ENCODE measurements at places on chromosomes 16 and 17. TPM values are rescaled to one million over a fixed set of nuclear protein-coding genes. Genes with fewer than 3 reads are reported as not detected.

DNA sequence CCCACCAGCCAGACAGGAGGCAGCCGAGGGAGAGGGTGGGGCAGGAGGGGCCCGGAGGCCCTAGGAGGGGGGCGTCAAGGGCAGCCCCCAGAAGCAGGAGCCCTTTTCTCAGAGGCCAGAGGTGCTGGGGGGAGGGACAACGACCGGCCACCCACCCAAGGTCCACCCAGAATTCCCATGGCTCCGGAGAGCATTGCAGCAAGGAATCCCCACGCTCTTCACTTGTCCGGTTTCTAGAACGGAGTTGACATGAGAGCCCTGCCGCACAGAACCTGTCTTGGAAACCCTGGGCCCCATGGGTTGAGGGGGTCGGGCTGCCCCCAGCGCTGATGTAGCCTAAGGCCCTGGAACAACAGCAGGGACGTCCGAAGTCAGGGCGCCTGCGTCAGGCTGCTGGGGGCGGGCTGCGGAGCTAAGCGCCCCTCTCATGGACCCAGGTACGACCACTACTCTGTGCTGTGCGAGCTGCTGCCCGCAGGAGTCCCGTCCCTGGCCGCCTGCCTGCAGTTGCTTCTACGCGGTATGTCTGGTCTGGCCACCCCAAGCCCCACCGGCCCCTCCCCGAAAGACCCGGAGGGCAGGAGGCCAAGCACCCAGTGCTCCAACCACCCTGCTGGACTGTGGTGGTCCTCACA lies 11.2 kb downstream of the CYBC1 start:
- no peak for DNase-seq

- no peak for DNase-seq
These were observed 95.4 kb downstream of the UTP18 start for GRCh38 chr17:51355441-51356410.

GRCh38 chr16:84720177-84720579 lies 20.4 kb downstream of the USP10 start:
- DNase-seq: no peak

- DNase-seq: no peak
These were observed 1.3 kb downstream of the SLC2A4 start for GRCh38 chr17:7282752-7283321.

GRCh38 chr16:70653406-70653805 lies 7.0 kb downstream of the IL34 start:
- DNase-seq: no peak

- DNase-seq: no peak
These were observed 54.0 kb downstream of the AKAP1 start for GRCh38 chr17:57138956-57139576.

DNA sequence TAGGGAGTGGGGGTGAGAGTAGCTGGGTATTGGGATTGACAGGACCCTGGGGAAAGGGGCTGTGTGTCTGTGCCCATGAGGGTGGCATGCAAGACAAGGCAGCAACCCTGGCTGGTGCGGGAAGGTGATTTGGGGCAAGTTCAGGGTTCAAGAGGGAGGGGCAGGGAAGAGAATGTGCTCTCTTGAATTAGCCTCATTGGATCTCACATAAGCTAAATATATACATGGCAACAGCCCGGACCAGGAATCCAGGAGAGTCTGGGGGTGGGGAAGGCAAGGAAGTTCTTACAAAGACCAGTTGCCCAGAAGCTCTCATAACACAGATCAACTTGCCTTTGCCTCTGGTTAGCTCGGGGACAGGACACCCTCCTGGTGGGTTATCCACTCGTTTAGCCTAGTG lies 73.3 kb downstream of the IRX3 start:
- DNase-seq: no peak

GRCh38 chr17:62641951-62642350 lies 14.5 kb downstream of the MRC2 start:
- no peak for DNase-seq

- DNase-seq: no peak
These were observed 8.9 kb downstream of the LDAF1 start for GRCh38 chr16:21167360-21167759.

DNA sequence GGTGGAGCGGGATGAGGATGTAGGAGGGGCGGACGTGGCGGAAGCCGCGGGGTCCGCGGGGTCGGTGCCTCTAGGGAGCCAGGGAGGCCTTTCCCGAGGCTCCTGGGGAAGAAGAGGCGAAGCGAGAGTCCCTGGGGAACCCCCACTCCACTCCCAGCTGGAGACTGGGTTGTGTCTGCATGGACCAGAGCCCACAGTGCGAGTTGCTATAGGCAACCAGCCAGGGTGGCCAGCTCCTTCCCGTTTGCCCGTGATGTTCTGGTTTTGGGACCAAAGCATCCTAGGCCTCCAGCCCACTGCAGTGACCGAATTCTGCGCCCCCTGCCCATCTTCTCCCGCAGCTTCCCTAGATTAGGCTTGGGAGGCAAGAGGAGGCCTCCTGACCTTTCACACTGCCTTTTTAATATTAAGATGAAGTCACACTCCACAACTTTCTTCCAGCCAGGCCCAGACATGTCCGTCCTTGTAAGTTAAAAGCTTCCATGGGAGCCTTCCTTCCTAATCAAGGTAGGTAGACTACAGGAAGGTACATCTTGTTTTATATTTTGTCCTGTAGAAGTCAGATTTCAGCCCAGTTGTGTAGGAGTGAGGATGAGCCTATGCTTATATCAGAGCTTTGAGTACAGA lies 469 bp downstream of the AMZ2 start:
- no peak for DNase-seq

GRCh38 chr17:34692920-34693319 lies 113.5 kb downstream of the TMEM132E start:
- DNase-seq: no peak

- DNase-seq: no peak
These were observed 857 bp downstream of the TMC8 start for GRCh38 chr17:78131172-78132083.

GRCh38 chr17:16314859-16315258 lies 38.4 kb downstream of the CENPV start:
- DNase-seq: no peak

DNA sequence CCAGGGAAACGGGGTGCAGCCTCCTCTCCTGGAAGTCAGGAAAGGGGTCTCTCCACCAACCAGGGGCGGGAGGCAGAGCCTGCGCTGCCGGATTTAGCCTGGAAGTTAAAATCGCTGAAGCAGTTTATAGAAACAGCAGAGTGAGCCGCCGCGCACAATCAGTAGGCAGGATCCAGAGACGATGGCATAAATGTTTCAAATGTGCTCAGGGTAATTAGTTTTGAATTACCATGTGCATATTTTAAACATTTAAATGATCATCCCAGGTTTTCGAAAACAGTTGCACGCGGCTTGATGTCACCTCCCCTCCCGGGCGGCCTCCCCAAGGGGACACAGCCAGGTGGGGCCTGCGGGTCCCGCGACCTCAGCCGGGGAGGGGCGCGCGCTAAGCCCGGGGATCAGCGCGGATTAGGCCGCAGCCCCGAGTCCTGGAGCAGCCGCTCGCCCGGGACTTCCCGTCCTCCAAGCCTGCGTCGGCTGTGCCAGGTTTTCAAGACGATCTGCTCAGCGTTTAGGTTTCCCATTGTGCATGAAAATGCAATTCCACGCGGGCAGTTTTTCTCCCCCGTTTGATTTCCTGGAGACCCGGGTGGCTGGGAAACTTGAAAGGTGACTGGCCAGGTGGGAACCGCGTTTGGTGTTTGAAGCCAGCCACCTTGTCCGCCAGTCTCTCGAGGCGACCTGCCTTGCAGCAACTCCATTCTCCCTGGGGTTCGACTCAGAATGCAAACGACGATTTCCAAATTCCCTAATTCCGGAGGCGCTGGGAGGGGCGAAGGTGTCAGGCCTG lies 78.3 kb downstream of the RPA1 start:
- DNase-seq: no peak

DNA sequence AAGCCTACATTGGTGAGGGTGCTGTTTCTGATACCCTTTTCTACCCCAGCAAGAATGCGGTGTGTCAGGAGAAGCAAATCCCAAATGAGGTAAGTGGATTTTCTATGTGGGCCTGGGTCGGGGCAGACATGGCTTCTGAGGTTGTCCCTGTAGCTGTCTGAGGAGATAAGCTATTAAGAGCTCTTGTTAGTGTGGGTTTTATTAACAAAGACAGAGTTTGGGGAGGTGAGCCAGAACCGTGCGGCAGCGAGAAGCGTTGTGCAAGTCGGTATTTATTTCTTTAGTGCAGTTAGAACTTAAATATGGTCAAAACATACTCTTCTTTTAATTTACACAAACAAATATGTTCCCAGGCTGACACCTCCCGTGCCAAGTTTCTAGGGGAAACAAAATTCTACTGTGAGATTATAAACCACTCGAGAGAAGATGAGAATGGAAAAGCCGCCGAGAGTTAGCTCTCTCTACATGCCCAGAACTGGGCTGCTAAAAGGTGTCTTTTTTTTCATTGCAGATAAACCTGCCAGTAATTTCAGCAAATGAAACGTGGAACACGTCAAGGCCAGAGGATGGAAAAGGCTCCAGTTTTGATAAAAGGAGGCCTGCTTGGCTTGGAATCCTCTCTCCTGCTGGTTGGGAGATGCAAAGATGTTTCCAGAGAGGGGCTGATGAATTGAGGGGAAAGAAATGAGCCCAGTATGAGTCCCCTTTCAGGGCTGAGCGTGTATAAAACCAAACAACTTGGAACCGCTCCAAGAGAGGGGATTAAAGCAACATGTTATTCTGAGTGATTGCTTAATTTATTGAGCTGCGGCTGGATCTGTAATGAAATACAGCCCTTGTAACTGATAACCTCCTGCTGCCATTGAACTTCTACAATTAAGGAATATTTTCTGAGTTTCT lies 254.6 kb downstream of the MRTFB start:
- no peak for DNase-seq

DNA sequence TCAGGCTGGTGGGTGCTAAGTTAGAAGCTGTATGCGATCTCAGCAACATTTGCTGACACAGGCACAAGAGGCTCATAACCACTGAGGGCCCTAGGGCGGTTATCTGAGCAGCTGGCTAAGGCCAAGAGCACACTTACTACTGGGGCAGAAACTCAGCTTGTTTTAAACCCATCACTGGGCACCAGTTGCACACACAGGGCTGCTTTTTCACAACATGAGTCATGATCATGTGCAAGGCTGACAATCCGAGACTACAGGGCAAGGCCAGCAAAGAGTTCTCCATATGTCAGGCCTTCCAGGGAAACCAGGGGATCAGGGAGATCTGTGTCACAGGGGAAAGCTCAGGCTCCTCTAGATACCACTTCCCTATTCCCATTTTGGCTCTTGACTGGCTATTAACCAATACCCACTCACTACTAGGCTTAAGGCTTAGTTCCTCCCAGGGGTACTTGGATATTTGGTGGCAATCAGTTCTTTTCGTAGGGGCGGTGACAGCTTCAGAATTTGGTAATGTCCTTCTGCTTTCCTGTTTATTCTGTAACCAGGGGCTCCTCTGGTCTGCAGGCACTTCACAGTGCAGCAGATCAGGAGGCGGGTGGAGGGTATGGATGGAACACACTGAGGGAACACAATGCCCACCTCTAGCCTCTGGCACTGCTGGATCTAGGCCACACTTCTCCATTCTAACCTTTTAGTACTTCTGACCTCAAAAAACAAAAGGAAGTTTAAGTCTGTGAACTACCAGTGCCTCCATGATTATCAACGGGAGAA lies 44.9 kb upstream of the ERN1 start:
- no peak for DNase-seq

- DNase-seq: no peak
These were observed 17.4 kb upstream of the MTSS2 start for GRCh38 chr16:70703041-70703834.

- no peak for DNase-seq
These were observed 30.2 kb downstream of the TBX4 start for GRCh38 chr17:61482467-61482866.

GRCh38 chr16:81711657-81712319 lies 67.3 kb upstream of the PLCG2 start:
- DNase-seq: no peak

- DNase-seq: no peak
These were observed 120.6 kb upstream of the CACNG5 start for GRCh38 chr17:66714046-66715023.

- DNase-seq: no peak
These were observed 13.4 kb downstream of the BCO1 start for GRCh38 chr16:81251871-81252270.

DNA sequence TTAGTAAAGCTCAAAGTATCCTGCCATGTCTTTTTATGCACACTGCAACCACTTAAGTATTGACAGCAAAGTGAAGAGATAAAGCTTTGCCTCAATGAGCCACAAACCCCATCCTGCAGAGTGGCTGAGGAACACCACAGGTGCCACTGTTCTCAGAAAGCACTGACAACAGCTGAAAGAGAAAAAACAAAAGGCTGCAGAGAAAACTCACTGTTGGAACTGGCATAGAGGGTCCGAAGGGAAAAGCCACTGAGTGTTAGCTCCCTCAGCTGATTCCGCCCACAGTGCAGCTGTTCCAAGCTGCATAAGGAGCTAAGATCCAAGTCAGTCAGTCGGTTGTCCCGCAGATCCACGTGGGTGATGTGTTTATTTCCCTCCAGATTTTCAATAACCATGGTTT lies 48.3 kb downstream of the PHLPP2 start:
- DNase-seq: no peak

DNA sequence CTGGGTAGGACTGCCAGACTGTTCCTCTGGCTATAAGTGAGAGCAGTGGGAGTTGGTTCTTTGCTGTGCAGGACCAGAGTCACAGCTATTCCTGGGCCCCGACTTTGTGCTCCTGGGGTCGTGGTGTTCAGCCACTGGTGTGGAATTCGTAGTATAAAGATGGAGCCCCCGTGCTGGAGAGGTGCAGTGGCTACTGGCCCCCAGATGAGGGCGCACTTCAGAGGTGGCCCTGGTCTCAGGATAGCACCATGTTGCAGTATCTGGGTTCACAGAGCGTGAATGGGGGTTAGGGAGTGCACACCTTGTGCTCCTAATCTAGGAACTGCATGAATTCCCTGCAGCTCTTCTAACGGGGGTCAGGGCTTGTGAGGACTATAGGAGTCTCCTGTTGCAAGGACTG lies 21.1 kb downstream of the TANC2 start:
- no peak for DNase-seq

GRCh38 chr17:2198927-2199326 lies 104.7 kb downstream of the SMG6 start:
- DNase-seq: no peak

- DNase-seq: no peak
These were observed 19.1 kb upstream of the TEX2 start for GRCh38 chr17:64281962-64282752.

DNA sequence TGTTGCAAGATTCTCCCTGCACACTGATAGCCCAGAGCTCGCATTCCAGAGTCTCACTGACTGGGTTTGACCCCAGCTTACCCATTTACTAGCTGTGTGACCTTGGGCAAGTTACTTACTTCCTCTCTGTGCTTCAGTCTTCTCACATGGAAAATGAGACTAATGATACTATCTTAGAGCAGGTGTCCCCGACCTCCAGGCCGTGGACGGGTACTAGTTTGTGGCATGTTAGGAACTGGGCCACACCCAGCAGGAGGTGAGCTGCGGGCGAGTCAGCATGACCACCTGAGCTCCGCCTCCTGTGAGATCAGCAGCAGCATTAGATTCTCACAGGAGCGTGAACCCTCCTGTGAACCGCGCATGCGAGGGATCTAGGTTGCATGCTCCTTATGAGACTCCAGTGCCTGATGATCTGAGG lies 15.8 kb downstream of the ANKFY1 start:
- DNase-seq: no peak

The HSF5 gene
- total RNA-seq: 0.13 TPM

The RUNDC3A gene
- 1.8 TPM for total RNA-seq

The CHAD gene
- not detected for total RNA-seq

The SPATA22 gene
- total RNA-seq: not detected

The CYGB gene
- total RNA-seq: 20.4 TPM

The CHST5 gene
- not detected for total RNA-seq

The SOCS7 gene
- 18.9 TPM for total RNA-seq

The CPHXL2 gene
- not detected for total RNA-seq

The C16orf74 gene
- total RNA-seq: not detected

The FBF1 gene
- 7.8 TPM for total RNA-seq

The CACNA1H gene
- total RNA-seq: 273 TPM
